Brain pericyte (primary cell): ENCODE measurements at places on chromosomes 1 and 21.
A peak's percentile ranks its signal among the peaks of the same experiment; 100 is the strongest.

DNA sequence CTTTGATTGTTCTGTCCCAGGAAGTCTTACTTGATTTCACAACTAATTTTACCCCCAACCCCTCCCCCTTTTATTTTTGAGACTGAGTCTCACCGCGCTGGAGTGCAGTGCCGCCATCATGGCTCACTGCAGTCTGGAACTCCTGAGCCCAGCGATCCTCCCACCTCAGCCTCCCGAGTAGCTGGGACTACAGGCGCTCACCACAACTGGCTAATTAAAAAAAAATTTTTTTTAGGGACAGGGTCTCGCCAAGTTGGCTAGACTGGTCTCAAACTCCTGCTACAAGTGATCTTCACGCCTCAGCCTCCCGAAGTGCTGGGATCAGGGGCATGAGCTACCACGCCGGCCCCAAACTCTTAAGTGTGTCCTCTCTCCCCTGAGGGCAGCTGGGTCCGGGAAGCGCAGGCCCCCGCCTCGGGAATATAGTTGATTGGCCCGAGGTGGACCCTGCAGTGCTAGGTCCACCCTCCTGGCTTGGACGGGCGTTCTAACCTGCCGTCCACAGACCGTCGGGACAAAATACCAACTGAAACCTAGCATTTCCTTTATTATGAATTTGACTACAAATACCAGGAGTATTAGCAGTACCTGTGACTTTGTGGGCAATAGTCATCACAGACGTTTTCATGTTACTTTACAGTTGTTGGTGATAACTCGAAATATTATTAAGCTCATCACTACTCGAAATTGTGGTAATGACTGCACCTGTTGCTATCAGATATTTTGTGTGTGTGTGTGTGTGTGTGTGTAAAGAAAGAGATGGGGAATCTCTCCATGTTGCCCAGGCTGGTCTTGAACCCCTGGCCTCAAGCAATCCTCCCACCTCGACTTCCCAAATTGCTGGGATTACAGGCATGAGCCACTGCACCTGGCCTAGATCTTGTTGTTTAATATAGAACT is 642 bp upstream of the PARP1 start:
- DNase-seq: no peak

DNA sequence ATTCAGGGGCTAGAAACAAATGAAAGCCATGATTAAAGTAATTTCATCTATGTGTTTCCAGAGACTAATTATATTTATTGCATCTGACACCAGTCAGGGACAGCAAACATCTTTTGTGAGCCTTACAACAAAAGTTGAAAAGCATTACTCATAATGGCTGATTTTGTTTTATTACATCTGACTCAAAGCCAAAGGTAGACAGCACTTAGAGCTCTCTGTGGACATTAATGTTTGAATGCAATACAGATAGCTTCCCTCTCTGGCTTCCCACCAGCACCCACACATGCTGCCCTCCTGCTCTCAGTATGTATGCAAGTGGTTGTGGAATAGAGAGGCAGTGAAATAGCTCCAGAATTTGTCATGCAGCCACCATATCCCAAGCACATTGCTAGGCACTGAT is 198.7 kb downstream of the SETD4 start:
- no peak for DNase-seq

DNA sequence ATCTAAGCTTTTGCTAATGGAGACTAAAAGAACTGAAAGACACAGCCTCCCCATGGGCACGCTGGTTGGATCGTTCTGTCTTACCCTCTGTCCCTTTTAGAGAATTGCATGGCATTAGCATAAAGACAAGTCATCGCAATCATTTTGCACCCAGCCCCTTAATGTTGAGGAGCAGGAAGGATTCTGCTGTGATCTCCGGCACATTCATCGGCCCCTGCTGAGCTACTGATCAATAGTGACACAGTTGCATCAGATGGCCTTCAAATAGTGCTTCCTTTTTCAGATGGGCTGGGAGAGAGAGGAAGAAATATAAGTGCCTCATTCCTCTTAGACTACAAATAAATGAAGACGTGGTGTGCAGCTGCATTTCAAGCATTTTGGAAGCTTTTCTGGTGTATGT is 75.4 kb downstream of the NOS1AP start:
- DNase-seq: no peak

- DNase-seq: no peak
Measured at GRCh38 chr1:57966340-57966739, 542.5 kb upstream of the DAB1 start.

DNA sequence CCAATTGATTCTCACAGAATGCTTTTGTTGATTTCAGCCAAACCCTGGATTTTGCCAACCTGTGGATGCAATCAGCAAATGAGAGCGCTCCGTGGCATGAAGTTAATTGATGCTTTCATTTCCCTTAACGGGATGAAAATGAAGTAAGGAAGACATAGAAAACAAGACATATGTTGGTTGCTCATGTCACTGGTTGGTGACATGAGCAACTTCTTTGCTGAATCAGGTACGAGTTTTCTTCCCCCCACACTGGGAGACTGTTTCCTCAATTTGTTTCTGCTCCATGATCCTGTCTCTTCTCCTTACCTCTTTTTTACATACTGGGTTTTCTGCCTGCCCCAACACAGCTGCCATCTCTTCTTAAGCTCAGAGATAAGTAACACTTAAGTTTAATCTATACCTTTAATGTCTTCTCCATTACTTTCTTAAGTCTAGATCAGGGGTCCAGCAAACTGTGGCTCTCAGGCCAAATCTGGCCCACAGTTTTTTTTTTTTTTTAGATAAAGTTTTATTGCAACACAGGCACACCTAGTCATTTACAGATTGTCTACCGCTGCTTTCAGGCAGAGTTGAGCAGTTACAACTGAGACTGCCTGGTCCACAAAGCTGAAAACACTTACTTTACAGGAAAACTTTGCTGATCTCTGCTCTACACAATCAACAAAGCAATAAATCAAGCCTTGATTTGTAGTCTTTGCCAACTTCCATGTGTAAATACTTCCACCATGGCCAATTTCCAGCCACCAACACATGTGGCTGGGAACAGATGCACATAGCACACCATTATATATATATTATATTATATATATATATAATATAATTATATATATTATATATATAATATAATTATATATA is 13.3 kb downstream of the GPR157 start:
- DNase-seq: no peak

DNA sequence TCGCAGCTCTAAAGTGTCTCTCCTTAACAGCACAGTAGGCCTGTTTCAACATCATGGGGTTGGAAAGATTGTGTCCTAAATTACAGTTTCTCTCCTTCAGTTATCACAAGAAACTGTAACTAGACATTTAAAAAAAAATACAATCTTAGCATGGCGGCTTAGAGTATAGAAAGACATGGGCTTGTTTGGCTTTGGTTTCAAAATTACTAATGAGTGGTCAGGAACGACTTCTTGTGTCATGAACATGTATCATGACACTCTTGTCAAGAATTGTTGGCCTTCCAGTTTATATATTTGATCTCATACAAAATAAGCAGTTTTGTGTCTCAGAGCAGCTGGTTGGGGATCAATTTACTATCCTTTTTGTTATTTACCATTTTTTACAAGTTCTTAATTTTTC is 2.1 kb downstream of the GJA8 start:
- DNase-seq: no peak

DNA sequence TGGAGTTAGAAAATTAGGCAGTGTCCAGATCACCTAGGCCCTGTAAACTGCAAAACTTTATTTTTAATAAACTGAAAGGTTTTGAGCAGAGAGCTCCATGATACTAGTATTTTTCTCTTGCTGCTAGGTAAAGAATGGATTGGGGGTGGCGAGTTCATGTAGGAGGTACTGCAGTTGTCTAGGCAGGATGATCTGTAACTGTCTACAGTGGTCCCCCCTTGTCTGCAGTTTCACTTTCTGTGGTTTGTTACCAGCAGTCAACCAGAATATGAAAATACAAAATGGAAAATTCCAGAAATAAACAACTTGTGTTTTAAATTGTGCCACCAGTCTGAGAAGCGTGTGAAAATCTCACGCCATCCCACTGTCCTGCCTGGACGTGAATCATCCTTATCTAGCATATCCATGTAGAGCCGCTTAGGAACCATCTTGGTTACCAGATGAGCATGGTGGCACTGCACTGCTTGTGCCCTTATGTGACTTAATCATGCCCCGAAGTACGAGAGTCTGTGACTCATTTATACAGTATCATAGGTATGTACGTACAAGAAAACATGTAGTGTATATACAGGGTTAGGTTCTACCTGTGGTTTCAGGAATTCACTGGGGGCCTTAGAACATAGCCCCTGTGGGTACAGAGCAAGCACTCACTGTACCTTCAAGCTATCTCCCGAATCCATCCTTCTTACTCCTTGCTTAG is 94.2 kb downstream of the AHCTF1 start:
- no peak for DNase-seq

- DNase-seq: no peak
Measured at GRCh38 chr1:30731806-30732276, 8.5 kb upstream of the MATN1 start.

DNA sequence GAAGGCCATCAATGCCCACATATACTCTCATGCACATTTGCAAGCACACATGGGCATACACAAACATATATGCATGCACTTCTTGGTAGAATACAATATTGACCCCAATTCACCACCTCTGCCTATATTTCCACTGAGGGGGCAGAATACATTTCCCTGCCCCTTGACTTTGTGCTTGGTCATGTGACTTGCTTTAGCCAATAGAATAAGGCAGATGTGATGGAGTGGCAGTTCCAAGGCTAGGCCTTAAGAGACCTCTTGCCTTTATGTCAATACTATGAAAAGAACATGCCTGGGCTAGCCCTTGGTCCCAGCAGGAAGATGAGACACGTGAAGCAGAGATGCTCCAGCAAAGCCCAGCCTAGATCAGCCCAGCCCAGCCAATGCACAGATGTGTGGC is 66.0 kb upstream of the GRIK3 start:
- no peak for DNase-seq

DNA sequence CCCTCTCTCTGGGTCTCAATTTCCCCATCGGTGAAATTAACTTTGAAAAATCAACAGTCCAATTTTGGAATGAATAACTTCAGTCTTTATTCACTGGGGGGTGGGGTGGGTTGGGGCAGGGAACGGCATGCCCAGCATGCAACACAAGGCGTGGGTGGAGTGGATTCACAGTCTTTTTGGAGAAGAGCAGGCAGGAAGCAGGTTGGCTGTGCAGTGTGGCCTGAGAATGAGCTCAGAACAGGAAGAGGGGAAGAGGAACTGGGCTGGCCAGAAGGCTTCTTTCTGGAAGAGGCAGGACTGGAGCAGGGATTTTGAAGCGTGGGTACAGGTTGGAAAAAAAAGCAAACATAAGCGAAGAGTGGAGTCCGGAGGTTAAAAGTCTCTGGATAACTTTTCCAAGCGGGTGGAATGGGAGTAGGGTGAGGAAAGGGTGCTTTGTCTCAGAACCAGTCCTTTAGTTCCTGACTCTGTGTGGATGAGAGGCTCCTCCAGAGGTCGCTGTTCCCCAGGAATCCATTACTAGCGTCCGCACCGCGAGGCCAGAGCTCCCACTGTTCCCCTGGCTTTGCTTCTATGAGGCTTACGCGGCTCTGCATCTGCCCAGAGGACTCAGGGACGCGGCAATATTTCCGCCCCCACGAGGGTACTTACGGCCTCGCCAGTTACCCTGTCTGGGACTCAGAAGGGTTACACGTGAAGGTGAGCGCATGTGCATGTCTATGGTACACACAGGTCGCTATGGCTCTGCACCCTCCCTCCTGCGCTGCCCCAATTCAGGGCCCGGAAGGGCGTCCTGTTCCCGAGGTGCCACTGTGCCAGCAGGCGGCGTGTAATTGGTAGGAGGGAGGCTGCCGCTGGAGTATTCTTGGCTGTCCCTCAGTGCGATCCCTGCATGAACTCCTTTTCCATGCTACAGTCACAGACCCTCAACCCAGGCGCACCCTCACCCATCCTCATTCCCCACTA is 5.5 kb upstream of the FOXD2 start:
- peak; percentile 47 for DNase-seq

GRCh38 chr1:158311066-158311465 is 20.3 kb downstream of the CD1B start:
- DNase-seq: no peak

DNA sequence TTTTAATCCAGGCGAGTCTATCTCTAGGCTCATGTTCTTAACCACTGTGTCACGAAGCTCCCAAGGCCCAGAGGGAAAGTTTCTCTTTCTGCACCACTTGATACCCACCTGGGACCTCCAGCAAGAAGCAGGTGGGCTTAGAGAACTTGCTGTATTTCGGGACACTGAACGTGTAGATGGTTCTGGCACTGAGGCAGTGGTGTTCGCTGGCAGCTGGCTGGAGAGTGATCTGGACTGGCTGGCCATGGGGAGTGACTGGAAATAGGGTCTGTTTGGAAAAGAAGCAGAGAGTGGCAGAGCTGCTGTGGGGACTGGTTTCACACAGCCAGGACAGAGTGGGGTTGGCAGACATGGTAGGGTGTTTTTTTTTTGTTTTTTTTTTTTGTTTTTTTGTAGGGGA is 16.4 kb upstream of the IL22RA1 start:
- no peak for DNase-seq

DNA sequence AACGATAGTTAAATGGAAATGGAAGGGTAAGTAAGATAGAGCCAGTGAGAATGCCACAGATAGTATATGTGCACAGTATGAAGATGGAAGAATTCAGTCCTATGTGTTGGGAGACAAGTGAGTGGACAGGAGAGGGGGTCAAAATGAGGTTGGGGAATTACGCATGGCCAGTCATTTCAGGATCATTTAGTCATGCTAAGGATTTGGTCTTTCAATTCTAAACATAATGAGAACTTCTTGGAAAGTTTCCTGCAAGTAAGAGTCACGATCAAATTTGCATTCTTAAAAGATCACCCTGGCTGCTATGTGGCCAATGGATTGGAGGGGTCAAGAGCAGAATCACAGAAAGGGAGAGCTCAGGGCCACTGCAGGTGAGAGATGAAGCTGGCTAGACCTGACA is 64.0 kb upstream of the KCNK2 start:
- DNase-seq: no peak

DNA sequence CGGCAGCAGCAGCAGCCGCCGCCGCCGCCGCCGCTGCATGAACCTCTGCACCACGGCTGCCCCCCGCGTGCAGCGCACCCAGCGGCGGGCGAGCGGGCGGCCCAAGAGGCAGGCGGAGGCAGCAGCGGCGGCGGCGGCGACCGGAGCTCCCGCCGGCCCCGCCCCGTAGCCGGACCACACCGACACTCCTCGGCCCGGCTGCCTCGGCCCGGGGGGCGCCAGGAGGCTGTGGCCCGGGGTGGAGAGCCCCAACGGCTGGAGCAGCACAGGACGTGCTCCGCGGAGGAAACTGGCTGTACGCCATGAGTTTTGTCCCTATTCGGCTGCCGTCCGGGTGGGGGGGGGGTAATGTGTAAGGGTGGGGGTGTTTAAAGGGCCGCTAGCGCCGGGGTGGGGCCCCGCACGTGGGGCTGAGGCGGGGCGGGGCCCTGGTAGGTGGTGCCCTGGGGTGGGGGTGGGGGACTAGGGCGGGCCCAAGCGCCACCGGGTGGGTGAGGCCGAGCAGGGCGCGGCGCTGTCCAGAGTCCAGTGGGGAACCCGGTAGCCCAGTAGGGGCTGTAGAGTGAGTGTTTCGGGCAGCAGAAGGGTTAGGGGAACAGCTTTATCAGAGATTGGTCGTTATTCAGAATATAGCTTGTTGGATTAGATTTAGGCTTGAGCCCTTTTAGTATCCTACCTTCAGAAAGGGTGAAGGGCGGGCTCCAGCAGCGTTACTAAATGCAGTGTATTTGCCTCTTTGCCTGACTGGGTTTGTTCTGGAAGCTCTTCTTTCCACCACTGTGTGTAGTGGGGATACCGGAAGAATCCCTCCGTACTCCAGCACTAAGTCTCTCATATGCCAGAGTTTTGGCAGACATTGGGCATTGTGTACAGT is at the start of gene FAM78B:
Gene FAM78B, minus strand, starts transcription at position 304 of the 874 bp plus-strand sequence. CDS start 753 bp downstream, outside the sequence.
- DNase-seq: no peak

- no peak for DNase-seq
Measured at GRCh38 chr1:153586347-153586746, 20.7 kb upstream of the S100A2 start.

GRCh38 chr1:183604815-183605214 is 14.6 kb upstream of the NCF2 start:
- DNase-seq: no peak
